ENCODE measurements at places on chromosomes 11 and 22.

- DNase-seq: no peak
Observed at GRCh38 chr11:101341578-101341977, 212.0 kb upstream of the PGR start.

- no peak for DNase-seq
Observed at GRCh38 chr11:72048766-72049460, 31.4 kb downstream of the NUMA1 start.

GRCh38 chr11:58923300-58923788 is 15.9 kb upstream of the GLYATL1 start:
- DNase-seq: peak; percentile 78

DNA sequence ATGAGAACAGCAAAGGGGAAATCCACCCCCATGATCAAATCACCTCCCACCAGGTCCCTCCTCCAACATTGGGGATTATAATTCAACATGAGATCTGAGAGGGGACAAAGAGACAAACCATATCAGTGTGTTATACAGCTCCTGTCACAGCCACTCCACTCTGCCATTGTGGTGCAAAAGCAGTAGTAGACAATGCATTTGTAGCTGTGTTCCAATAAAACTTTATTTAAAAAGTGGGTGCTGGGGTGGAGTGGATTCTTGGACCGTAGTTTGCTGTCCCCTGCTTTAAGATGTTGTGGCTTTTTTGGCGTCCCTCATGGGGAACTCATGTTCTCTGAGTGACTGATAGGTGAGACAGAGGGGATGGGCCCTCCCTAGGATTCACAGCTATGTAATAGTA is 399.1 kb downstream of the SOX6 start:
- DNase-seq: no peak

DNA sequence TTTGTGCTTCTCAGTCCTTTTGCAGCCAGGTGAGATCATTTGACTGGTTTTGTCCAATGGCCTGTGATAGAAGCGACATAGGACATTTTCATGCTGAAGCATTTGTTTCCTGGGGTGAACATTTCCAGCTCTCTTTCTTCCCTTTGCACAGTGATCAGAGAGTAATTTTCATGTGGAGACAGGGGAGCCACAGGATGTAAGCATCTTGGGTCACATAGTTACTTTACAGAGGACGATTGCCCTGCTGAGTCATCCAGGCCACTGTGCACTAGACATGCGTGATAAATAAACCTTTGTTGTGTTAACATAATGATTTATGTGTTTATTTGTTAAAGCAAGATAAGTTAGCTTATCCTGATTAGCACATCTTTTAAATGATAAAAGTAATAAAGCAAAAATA is 263.5 kb upstream of the CCDC179 start:
- no peak for DNase-seq

GRCh38 chr11:77495526-77495925 is 21.6 kb upstream of the PAK1 start:
- DNase-seq: no peak

DNA sequence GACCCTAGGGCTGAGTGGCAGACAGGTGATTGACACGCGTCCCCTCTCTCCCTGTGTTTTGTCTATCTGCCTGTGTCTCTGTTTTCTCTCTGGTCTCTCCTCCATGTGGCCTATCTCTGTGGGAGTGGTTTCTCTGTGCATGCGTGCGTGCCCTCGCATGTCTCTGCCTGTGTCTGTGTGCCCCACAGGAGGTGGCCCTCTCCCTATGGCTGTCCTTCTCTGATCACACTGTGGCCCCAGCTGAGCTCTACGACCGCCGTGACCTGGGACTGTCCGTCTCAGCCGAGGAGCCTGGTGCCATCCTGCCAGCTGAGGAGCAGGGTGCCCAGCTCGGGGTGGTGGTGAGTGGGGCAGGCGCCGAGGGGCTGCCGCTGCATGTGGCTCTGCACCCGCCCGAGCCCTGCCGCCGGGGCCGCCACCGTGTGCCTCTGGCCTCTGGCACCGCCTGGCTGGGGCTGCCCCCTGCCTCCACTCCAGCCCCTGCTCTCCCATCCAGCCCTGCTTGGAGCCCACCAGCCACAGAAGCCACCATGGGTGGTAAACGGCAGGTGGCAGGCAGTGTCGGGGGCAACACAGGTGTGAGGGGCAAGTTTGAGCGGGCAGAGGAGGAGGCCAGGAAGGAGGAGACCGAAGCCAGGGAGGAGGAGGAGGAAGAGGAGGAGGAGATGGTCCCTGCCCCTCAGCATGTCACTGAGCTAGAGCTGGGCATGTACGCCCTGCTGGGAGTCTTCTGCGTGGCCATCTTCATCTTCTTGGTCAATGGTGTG is 11.6 kb downstream of the TMEM132A start:
- DNase-seq: no peak

DNA sequence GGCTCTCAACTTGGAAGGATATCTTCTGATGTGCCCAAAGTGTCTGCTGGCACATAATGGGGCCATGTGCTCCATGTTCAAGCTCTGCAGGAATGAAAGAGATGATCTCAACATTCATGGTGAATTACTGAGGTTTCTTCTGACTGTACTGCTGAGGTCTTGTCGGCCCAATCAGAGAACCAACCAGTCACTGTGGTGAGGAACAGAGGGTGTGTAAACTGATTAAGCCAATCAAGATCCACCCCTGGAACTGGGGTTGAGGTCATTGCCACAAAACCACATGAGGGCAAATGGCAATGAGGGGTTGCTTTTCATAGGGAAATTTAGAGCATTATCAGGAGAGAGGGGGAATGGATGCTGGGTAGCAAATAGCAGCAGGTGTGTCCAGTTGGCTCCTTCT is 152.3 kb upstream of the RAG2 start:
- DNase-seq: no peak

DNA sequence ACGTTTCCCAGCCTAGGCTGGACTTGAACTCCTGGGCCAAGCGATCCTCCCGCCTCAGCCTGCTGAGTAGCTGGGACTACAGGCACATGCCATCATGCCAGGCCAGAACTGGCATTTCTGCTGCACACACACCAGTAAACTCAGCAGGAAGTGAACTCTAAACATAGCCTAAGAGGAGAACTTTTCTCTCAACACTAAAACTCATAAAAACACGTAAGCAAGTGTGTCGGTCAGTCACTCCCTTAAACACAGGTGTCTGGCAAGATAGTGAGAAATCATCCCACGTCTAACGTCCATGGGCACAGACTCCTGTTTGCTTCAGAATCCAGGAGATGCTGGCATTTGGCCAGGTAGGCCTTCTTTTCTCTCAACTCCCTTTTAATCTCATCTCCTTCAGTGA is 104.8 kb downstream of the RPL27A start:
- no peak for DNase-seq

GRCh38 chr11:3220521-3221407 is 2.2 kb upstream of the MRGPRG start:
- DNase-seq: no peak

GRCh38 chr11:121367001-121367843 is 74.7 kb downstream of the SC5D start:
- DNase-seq: peak; percentile 99

GRCh38 chr22:44523981-44524759 is 26.1 kb upstream of the RTL6 start:
- no peak for DNase-seq

DNA sequence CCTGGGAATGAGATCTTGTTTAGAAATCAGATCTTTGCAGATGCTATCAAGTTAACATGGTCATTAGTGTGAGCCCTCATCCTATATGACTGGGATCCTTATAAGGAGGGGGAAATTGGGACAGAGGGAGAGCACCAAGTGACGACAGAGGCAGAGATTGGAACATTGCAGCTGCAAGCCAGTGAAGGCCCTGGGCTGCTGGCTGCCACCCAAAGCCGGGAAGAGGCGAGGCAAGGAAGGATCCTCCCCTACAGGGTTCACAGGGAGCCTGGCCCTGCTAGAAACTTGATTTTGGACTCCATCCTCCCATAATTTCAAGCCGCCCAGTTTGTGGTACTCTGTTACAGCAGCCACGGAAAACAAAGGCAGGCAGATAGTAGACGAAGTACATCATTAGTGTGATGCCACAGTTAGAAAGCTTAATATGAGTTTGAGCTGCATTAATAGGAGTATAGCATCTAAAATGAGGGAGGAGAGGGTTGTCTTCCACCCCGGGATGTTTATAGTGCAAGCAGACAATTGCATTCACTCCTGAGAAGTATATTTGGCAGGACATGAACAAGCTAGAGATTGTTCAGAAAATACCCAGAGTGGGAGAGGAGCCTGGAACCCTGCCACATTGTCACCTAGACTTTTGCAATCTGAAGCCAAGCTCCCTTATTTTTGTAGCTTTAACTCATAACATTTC is 56.8 kb upstream of the CLMP start:
- no peak for DNase-seq

GRCh38 chr11:23957314-23957713 is 539.5 kb upstream of the LUZP2 start:
- DNase-seq: no peak

GRCh38 chr11:129643031-129643721 is 172.5 kb upstream of the TMEM45B start:
- no peak for DNase-seq

- DNase-seq: no peak
Observed at GRCh38 chr11:1127664-1128162, 30.0 kb upstream of the MUC5AC start.

- no peak for DNase-seq
Observed at GRCh38 chr11:22730319-22730718, 63.9 kb downstream of the GAS2 start.

DNA sequence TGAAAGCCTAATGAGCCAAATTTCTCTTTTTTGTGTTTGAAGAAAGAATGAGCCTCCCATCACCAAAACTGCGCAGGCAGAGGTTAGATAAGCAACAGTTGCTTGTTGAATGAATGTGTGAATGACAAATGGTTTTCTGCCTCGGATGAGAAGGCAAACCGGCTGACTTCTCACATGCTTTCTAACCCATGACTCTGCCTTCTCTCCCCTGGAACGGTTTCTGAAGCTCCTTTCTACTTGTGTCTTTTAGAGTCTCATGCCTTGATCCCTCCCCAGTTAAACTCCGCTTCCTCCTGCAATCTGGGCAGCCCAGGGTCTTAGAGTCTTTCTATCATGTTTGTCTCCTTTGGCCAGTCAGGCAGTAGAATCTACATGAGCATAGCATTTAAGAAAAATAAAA is 342.1 kb upstream of the NCAM1 start:
- DNase-seq: no peak

DNA sequence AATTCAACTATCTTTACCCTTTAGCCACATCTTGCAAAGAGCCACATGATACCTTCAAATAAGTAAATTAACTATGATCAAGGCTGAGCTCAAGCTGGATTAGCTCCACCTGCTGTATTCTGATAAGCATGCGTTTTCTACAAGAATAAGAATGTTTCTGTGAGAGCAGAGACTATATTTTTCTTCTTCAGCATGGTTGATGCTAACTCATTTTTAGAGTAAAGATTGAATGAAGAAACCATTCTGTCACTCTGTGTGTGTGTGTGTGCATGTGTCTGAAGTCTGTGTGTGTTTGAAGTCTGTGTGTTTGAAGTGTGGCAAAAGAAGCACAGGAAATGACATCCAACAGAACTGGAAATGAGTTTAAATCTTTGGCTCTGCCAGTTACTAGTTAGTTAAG is 12.0 kb upstream of the LAYN start:
- DNase-seq: no peak

DNA sequence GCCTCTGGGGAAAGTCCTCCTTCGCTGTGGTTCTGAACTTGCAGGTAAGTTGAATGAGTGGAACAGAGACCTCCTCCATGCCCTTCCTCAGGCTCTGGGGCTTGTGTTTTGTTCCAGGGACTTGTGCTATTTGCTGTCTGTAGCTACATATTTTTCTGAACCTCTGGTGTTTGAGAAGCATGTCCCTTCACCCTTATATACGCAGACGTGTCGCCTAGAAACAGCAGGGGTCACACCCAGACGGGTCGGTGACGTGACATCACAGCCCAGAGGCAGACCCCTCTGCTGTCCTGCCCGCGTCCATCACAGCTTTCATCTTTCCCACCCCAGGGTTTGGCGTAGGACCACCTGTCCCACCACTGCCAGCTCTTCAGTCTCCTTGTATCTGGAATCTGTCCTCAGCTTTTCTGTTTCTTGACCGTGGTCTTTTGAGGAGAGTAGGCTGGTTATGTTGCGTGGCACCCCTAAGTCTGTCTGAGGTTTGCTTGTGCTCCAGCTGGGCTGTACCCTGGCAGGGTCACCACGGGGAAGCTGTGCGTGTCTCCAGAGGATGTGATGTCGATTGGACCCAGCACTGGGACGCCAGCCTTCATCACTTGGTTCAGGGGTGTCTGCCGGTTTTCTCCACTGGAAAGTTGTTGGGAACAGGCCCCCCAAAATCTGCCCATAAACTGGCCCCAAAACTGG is 13.4 kb upstream of the MUC5B start:
- DNase-seq: no peak

DNA sequence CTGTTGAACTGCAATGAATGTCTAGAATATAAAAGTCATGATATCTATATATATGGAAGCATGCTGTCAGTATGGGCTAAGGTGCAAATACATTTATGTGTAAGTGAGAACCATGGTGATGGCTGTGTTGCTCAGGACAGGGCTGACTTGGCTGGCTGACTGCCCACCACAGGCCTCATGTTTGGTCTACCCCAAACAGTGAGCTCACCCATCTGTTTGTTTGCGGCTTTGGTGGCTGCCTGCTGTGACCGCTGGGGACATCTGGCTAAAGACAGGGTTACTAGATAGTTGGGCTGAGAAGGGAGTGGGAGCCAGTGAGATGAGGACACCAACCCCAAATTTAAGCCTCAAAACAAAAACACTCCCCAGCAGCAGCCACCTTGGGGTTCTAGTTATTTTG is 6.3 kb downstream of the CD44 start:
- DNase-seq: no peak

DNA sequence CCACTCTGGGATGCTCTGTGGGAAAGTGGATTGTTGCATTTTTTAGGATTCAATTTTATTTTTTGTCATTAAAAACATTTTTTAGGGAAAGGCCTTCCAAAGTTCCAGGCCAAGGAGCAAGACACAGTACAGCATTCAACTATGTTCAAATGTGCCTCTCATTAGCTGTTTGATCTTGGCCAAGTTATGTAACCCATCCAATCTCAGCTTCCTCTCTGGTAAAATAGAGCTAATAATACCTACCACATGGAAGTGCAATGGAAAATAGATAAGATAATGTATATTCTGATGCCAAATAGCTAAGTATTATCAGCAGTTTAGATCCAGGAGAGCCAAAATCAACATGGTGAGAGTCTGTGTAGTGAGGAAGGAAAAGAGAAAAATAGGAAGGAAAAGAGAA is 220.3 kb upstream of the SESN3 start:
- DNase-seq: no peak

GRCh38 chr22:37627545-37627944 is 11.9 kb upstream of the SH3BP1 start:
- DNase-seq: no peak
